T-helper 22 cell (primary cell): ENCODE measurements at places on chromosomes 7 and 10.

DNA sequence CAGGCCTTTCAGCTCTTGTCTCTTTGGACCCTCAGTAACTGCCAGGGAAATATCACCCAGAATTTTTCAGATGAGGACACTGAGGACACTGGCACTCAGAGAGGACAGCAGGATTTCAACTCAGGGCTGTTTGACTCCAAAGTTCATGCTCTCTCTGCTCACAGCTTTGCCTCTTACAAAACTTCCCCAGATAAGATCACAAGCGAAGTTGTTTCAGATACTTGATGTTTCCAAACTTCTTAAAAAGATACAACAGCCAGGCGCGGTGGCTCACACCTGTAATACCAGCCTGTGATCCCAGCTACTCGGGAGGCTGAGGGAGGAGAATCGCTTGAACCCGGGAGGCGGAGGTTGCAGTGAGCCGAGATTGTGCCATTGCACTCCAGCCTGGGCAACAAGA is 32.4 kb upstream of the ZRANB1 start:
- DNase-seq = no peak

GRCh38 chr10:70584909-70585544 is 17.5 kb downstream of the PRF1 start:
- DNase-seq = no peak

- DNase-seq = no peak
Measured at GRCh38 chr10:114271779-114272167, 32.7 kb downstream of the VWA2 start.

GRCh38 chr10:7587168-7587864 is 79.5 kb downstream of the ITIH5 start:
- no peak for DNase-seq

GRCh38 chr10:88866454-88866853 is 13.6 kb upstream of the STAMBPL1 start:
- no peak for DNase-seq

DNA sequence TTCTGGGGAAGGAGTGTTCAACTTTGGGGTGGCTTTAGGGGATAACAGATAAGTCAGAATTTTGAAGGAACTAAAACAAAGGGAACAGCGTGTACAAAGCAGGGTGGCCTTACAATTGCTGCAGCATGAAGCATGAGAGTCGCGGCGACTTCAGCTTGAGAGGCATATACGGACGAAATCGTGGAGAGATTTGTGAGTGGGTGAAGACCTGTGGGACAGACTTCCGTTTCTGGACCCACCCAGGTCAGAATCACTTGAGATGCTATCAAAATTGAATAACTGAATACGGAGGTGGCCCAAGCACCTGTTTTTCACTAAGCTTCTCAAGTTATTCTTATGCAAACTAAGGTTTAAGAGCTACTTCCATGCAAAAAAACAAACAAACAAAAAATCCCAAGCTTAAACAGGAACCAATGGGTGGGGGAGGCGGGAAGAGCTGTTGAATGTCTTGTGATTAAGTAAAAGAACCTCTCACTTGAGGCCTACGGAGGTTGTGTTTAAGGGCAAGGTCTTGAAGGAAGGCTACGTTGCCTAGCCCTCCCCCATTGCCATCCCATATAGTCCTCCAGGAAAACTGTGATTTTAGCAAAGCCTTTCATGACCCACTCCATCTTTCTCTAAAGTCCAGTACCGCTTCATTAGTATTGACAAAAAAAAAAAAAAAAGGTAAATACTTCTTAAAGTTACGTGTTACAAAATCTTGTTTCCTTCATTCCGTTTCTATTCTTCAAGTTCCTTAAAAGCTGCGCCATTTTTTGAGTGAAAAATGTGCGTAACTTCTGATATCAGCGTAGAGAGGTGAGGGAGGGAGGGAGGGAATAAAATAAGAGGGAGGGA is 1.3 kb upstream of the TRIM24 start:
- no peak for DNase-seq

DNA sequence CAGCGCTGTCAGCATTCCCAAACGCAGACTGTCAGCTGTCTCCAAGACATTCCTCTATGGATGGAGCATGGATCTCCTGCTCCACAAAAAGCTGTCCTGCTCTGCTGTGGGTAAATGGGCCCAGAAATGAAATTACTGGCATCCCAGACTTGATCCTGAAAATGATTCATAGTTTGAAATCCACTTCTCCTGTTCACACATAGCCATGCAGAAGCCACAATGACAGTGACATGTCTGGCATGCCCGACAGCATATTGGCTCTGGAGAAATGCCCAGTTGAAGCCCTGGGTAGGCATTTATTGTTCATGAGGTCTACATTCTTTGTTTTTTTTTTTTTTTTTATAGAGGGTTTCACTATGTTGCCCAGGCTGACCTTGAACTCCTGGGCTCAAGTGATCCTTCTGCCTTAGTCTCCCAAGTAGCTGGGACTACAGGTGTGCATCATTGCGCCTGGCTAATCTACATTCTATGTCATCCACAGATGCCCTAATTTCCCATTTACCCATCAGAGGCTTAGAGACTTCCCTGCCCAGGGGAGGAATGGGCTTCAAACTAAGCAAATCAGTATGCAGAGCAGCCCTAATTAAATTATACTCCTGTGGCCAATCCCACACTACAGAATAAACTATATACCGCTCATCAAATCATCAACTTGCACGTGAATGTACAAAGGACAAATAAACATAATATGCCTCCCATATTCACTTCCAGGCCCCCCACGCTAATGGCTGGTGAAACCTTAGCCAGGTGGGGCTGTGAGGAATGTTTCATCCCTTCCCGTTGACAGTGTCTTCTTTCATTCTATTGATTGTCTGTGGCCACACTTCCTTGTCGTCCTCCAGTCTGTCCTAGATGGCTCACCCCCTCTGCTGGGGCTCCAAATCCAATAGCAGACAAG is 61.8 kb upstream of the EEPD1 start:
- no peak for DNase-seq
